ENCODE measurements at places on chromosomes 1 and 21.

DNA sequence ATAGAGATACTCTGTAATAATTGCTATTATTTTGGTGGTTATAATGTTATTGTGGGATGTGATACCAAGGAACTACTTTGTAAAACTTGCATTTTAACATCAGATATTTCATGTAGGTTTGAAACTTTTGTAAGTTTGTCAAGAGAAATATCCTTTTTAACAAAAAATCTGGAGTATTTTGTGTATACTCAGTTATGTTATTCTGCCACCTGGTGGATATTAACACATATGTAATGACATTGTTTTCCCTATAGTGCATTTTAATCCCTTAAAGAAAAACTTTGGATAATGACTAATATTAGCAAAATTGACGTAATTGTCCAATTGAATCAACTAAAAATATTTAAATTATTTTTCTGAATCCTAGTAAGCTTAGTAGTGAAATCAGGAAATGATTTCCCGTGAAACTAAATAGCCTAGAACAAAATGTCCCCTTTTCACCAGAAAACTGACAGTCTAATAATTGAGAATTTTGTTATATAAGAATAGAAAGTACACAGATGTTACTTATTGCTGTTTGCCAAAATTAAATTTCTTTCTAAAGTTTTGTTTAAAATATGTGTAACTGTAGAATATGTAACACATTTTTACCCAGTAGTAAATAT, 39.6 kb downstream of the KCTD3 start:
- DNase-seq: no peak

GRCh38 chr1:169576935-169577331, 9.3 kb downstream of the F5 start:
- no peak for DNase-seq

GRCh38 chr1:208264469-208265121, 20.4 kb upstream of the PLXNA2 start:
- no peak for DNase-seq

- DNase-seq: no peak
These were observed 63.2 kb downstream of the PRKAB2 start for GRCh38 chr1:147109041-147109440.

DNA sequence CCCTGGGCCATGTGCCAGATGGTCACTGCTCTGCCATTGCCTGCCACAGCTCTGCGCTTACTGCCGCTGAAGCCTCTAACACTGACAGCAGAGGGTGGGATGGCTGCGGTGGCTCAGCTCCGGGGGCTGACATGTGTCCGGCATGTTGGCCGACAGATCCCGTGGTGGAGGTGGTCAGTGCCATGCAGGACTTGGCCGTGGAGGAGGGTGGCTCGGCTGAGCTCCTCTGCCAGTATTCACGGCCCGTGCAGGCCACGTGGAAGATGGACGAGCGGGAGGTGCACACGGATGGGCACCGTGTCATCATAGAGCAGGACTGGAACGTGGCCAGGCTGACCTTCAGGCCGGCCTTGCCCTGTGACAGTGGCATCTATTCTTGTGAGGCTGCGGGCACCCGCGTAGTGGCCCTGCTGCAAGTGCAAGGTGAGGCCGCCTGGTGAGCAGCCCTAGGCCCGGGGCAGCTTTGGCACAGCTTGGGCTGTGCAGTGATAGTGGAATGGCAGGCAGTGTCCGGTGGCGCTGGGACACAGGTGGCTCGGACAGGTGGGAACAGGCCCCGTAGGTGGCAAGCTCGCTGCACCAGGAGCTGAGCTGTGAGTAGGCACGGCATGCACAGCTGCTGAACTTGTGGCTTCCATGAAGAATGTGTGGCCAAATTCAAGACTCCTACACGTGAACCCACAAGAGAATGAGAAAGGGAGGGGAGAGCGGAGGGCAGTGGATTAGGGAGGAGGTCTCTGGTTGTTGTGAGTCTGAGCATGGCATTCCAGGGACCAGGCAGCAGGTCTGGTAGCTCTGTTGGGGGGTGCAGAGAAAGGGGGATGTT, 91.8 kb downstream of the TRIM11 start:
- DNase-seq: no peak

GRCh38 chr1:89622895-89623294, 10.0 kb upstream of the LRRC8C start:
- no peak for DNase-seq

GRCh38 chr1:185632659-185633423, 101.3 kb upstream of the HMCN1 start:
- no peak for DNase-seq

- no peak for DNase-seq
These were observed 55.0 kb downstream of the ELAVL4 start for GRCh38 chr1:50163680-50164079.

DNA sequence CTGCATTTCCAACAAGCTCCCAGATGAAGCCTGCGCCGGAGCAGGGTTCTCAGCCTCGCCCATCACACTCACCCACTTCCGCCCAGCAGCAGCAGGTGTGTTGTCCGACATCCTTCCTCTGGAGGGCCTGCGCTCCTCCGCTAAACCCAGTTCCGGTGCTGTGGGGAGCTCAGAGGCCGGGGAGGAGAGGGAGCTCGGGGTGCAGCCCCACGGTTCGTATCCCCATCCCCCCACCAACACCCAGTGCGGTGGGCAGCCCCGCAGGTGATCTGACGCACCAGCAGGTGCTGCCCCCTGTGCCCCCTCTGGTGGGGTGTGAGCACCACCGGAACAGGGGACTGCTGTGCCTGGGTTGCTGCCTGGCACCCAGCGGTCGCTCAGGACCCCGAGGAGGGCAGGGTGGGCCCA, 3.4 kb upstream of the PEX10 start:
- DNase-seq: peak; percentile 16

DNA sequence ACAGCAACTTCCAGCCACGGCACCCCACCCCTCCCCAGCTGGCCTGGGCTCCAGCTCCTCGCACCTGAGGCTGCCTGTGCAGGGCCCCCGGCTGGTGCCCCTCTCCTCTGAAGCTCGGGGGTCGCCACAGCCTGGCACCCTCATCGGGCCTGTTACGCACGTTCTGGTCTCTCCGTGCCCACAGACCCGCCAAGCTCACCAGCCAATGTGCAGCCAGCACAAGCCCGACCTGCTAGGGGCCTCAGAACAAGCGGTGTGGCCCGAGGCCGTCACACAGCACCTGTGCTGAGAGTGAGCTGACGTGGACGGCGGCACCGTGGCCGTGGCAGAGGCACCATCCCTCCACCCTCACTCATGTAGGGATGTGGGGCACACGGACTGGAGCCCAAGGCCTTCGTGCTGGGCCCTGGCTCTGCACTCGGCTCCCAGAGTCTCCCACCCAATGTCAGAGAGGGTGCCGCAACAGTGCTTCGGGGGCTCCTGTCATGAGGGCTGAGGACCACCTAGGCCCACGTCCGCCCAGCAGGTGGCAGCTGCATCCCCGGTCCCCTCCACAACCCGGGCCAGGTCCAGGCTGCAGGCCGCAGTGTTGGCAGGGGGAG, 4.4 kb upstream of the SAMD11 start:
- no peak for DNase-seq

- DNase-seq: no peak
These were observed 582 bp downstream of the TRPM2 start for GRCh38 chr21:44354001-44354405.

GRCh38 chr1:94805912-94806311, 14.2 kb upstream of the SLC44A3 start:
- DNase-seq: peak; percentile 43

GRCh38 chr21:43884012-43884860, 19.2 kb downstream of the AGPAT3 start:
- no peak for DNase-seq

- no peak for DNase-seq
These were observed 5.2 kb downstream of the INKA2 start for GRCh38 chr1:111733992-111734341.

DNA sequence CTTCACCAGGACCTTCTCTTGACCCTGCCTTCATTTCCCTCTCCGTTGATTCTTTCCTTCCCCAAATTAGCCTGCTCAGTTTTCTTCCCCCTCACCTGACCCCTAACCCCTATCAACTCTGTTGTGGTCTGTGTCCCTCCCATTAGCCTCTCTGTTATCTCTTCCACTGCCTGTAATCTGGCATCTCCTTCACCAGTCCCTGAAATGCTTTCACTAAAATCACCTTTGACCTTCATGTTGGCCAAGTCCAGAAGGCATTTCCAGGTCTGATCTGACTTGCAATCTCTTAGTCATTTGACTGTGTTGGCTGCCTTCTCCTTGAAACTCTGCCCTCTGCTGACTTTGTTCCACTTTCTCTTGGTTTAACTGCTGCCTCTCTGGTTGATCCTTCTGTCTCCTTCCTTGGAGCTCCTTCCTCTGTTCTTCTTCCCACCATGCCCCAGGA, 28.2 kb downstream of the ATP8B2 start:
- no peak for DNase-seq

GRCh38 chr1:106755682-106756406, 300.6 kb upstream of the PRMT6 start:
- DNase-seq: no peak

GRCh38 chr1:53398576-53399365, 60.4 kb upstream of the DMRTB1 start:
- DNase-seq: no peak

- no peak for DNase-seq
These were observed 94.4 kb upstream of the IGSF21 start for GRCh38 chr1:18013216-18013615.

DNA sequence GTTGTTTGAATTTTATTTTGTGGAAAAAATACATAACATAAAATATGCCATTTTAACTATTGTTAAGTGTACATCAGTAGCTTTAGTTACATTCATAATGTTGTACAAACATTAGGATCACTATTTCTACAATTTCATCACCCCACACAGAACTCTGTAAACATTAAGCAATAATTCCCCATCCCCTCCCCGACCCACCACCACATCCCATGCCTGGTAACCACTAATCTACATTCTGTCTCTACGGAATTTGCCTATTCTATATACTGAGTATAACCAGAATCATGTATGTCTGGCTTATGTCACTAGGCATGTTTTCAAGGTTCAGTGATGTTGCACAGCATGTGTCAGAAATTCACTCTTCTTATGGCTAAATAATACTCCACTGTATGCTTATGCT, 47.7 kb downstream of the CDC42BPA start:
- no peak for DNase-seq

GRCh38 chr1:117825414-117825813, 104.0 kb downstream of the GDAP2 start:
- no peak for DNase-seq

DNA sequence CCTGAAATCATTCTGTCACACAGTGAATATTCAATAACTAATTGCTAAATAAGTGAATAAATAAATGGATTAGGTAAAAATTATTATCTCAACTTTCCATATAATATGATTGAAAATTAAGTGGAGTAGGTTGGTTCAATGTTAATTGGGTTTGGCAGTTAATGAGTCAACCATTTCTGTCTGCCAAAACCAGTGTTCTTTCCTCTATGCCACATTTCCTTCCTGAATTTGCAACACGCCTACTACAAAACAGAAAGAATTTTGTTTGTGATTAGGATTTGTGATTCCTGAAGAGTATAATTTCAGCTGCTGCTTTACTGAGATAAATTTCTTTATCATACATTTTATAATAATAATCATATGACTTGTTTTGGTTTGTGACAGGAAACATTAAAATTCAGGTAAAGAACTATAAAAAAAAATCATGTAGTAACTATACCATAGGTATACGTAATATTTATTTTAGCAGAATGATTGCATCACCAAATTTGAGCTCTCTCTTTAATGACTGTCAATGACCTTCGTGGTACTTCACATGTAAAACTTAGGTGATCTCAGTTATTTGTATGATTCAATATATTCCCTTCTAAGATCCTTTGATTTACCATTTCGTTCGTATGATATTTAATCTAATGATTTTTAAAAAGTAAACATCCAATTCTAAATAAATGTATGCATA, 241.3 kb downstream of the KCNT2 start:
- no peak for DNase-seq

GRCh38 chr1:5858844-5859407, 133.3 kb downstream of the NPHP4 start:
- no peak for DNase-seq

DNA sequence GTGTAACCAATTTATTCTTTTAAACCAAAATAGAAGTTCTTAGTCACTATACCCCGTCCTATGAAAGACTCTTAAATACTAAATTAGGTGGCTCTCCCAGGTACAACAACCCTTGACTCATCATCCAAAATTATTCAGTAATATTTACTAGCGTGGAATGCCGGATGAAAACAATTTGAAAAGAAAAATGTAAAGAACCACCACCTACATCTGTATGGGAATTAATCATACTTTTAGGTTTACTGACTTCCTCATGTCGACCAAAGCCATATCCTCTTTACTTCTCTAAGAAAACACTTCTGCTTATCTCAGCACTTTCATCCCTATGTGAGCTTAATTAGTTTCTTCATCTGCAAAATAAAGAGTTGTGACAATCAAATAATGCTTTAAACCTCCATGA, 139.6 kb downstream of the AKT3 start:
- DNase-seq: no peak

DNA sequence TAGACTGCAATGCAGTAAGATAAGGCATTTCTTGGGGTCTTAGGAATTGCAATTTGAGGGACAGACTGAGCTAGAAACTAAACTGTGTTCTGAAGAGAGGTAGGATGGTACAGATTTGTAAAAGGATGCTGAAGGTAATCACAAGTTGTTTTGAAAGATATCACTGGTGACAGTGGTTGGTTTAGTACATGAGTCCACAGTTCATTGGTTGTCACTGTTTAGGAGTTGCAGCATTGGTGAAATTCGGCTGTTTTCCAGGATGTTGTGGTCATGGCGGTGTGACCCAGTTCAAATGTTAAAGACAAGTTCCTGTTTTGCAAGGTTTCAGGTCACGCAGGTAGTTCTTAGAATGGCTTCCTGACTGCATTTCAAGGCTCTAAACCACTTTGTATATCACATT, 292.8 kb upstream of the B3GALT2 start:
- DNase-seq: no peak

DNA sequence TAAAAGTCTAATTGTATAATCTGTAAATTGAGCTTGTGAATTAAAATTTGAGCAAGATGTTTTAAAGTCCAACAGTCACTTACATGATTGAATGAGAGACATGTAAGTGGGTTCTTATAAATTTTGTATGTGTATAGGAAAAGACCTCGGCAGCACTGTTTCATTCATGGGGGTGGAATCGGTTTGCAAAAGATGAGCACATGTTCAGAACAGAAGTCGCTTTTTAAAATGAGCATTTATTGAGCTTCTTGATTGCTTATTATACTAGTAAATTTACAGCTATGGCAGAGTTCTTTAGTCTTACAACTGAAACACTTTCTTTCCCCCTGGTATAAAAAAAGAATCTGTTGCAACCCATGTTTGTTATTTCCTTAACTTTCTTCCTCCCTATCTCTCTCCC, 33.9 kb downstream of the ACTN2 start:
- DNase-seq: no peak

Measured in SHP77 treated with DMSO at 0.1 percent for 48 hours (cell line).